ENCODE measurements at places on chromosomes 2 and 18. TPM values are rescaled to one million over a fixed set of nuclear protein-coding genes. Genes with fewer than 3 reads are reported as not detected.

DNA sequence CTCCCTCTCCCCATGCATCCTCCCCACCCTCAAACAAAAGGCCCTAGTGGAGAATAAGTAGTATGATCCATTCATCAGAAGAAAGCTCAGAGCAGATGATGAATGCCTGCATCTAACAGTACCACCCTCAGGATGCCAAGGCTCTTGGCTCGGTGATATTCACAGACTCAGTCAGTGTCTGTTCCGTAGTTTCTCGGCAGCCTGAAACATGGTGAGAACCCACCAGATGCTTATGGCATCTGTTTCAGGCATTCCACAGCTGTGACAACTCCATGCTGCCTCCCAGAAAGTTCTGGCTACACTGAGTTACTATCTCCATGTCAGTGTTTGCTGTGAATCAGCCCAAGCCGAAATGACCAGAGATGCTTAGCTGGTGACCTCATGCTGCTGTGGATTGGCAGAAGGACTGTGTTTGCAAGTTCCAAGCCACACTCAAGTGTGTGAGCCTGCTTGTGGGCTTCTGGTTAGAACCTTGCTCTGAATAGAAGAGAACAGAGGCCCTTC, 83.9 kb downstream of the WDSUB1 start:
- peak; percentile 98 for DNase-seq

DNA sequence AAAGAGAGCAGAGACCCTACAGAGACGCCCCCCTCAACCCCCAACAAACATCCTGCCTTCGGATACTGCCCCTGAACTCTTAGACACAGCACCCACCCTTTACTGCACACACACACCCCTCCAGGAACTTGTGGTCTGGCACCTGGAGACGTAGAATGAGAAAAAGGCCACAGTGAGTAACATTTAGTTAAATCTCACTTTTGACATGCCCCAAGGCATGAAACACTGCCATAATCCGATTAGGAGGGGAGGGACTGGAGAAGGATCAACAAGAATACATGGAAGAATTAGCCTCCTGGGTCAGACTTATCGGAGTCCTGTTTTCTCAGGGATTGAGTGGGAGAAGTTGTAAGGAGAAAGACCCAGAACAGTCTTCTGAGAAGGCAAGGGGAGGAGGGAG, 4.1 kb downstream of the CDK5R2 start:
- no peak for DNase-seq

- DNase-seq = no peak
These were observed 44.3 kb upstream of the ASB1 start for GRCh38 chr2:238382381-238382781.

GRCh38 chr2:119282996-119283511, 59.4 kb downstream of the STEAP3 start:
- DNase-seq = no peak

DNA sequence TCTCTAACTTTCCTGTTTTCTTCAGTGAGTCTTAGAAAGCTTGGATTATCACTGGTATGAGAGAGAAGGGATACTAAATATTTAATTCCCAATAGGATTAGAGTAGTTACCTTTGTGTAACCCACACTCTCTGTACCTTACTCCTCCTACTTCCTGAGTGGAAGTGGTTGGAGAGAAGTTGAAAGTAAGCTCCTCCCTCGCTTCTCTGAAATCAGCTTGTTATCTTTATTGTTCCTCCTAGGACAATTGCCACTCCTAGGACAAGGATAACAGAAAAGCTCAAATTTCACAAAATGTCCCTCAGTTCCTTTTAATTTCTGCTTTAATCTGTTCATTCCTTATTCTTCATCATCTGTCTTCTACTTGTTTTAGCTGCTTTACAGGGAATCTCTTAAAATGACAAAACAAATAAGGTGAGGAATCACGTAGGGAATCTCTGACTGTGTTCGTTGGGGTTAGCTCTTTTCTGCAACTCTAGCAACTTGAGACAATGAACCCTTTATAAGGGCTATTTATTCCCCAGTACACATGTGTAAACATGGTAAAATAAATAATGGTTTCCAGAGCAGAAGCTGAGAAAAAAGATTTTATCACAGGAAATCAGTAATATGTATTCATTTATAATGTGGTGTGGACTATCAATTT, 8.6 kb downstream of the ITPRID2 start:
- no peak for DNase-seq

DNA sequence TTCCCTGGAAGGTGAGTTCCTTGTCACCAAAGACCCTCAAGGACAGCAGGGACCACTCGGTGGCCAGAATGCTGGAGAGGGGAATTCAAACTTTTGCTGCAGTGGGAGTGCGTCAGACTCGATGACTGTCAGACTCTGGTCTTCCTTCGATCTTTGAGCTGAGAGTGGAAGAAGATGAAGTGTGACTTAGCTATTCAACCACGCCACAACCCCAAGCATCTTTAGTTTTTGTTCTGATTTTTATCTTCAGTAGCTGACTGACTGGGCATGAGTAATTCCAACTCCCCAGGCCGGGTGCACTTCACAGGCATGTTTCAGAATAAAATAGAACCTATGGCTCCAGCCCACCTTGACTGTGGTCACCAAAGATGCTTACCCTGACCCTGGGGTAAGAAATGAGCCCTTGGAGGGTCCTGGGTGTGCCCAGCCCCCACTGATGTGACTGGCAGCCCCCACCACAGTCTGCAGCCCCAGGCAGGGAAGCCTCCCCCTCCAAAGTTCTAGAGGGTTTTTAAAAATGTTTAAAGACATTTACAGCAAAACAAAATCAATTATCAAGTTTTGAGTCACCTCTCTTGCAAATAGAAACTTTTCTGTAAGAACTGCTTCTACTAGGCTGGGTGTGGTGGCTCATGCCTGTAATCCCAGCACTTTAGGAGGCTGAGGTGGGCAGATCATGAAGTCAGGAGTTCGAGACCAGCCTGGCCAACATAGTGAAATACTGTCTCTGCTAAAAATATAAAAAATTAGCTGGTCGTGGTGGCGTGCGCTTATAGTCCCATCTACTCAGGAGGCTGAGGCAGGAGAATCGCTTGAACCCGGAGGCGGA, 24.9 kb upstream of the YWHAQ start:
- DNase-seq = peak; percentile 94

DNA sequence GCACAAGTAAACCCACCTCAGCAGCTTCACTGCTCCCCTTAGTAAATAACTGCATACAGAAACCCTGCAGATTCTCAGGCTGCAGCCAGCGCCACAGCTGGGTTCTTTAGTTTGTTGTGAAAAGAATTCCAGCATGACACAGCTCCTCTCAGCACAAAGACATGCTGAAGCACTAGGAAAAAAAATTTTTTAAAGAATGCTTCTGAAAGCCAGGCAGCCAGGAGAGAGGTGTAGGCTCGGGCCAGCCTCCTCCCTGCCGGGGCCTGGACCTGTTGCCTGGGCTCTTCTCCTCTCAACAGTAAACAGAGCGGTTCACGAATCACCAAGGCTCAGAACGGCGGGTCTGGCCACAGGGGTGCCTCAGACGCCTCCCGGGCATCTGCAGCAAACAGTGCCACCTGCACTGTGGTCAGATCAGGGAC, 95.7 kb upstream of the POU3F3 start:
- no peak for DNase-seq

- DNase-seq = no peak
These were observed 297.1 kb downstream of the AGPS start for GRCh38 chr2:177689623-177690022.

DNA sequence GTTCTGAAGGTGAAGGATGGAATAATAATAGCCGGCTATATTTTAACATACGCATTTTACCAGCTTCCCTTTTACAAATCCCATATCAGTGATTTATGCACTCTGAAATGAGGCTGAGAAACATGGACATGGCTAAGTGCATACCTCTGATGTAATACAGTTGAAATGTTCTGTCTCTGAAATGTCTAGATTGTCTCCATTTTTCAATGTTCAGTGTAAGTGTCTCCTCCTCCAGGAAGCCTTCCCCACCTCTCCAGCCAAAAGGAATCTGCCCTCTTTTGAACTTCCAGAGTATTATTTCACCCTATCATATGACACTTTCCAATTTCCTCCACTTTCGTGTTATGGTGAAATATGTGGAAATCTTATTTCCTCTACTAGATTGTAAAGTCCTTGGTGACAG, 29.5 kb upstream of the ME2 start:
- peak; percentile 43 for DNase-seq

GRCh38 chr2:29920631-29921559, 491 bp downstream of the ALK start:
- DNase-seq = peak; percentile 1

- DNase-seq = peak; percentile 52
These were observed 107.1 kb downstream of the POLE4 start for GRCh38 chr2:75065402-75066008.

- peak; percentile 74 for DNase-seq
These were observed 407.3 kb upstream of the LYPD1 start for GRCh38 chr2:133077269-133077822.

DNA sequence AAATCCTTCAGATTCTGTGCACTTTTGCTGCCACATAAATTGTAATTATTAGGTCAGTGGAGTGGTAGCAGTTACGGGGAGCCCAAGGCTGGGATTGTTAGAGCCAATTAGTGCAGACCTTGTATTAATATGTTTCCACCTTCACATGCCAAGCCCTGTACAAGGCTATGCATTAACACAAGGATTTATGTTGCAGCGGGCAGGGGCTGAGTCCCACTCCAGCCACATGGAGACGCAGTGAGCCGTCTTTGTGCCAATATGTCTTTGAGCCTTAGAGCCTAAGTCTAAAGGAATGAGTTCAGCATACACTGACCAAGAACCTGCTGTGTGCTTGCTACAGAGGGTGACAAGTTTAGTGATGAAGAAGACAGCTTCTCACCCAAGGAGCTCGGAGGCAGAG, 238.2 kb downstream of the TSN start:
- DNase-seq = no peak

- no peak for DNase-seq
These were observed 92.5 kb downstream of the SP3 start for GRCh38 chr2:173872714-173873113.

DNA sequence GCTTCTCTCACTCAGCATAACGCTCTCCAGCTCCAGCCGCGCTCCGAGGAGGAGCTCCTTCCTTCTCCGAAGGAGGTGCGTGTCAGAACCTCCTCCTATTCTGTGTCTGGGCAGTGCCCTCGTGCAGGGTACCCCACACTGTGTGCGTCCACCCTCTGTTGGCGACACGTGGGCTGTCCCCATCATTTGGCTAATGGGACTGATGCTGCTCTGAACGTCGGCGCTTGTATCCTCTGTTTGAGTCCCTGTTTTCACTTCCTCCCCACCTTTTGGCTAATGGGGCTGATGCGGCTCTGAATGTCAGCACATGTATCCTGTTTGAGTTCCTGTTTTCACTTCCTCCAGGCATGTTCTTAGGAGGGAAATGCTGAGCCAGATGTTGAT, 22.2 kb downstream of the KCNG2 start:
- no peak for DNase-seq

DNA sequence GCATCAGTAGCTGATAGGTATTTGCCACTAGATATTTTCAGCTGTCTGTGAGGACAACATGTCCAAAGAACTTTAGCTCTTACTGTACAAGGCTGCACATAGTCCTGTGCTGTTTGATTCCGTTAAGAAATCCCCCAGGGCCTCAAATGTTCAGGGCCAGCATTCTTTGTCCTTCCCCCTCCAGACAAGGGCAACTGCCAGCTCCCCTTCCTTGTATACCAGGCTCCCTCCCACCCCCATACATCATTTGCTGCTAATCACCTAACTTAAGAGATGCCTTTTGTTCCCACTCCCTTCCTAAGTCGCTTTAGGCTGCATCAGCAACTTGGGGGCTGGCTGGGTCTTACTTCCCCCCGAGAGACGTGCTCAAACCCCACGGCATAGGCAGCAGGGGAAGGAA, 138.7 kb downstream of the CDH20 start:
- DNase-seq = no peak

DNA sequence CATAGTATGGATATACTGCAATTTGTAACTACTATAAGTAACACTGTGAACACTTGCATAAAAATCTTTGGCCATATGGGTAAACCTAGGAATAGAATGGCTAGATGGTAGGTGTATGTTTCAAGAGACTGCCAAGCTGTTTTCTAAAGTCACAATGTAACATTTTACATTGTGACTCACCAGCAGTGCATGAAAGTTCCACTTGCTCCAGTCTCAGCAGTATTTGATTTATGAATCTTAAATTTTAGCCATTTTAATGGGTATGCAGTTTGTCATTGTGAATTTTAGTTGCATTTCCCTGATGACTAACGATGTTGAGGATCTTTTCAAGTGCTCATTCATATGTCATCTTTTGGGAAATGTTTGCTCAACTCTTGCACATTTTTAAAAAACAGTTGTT, 86.1 kb downstream of the FARSB start:
- peak; percentile 42 for DNase-seq

- DNase-seq = no peak
These were observed 29.8 kb downstream of the COBLL1 start for GRCh38 chr2:164811819-164812218.

GRCh38 chr2:43133336-43133707, 93.1 kb downstream of the ZFP36L2 start:
- DNase-seq = no peak

GRCh38 chr2:232528746-232529460, 2.9 kb downstream of the CHRND start:
- DNase-seq = no peak

GRCh38 chr2:190181123-190181669, 118.7 kb upstream of the MSTN start:
- no peak for DNase-seq

DNA sequence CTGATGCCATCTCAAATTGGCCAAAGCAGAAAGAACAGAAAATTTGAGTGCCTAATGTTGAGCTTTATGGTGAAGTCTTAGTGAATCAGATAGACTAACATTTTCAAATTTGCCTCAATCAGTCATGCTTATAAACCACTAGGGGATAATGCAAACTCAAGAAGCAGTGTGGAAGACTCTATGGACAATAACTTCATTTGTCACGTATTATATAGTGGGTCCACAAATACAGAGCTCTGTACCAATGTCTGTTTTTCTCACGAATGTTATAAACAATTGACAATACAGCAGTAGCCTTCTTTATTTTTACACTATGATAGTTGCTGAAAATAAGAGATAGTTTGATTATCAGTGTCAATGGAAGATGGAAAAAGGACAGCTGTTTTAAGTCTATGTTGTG, 190.8 kb upstream of the SLC8A1 start:
- DNase-seq = no peak

- no peak for DNase-seq
These were observed 23.9 kb downstream of the CFAP65 start for GRCh38 chr2:219017201-219017931.

- no peak for DNase-seq
These were observed 360.0 kb upstream of the GALNT5 start for GRCh38 chr2:156897548-156897947.

GRCh38 chr18:10713409-10713808, 187.6 kb downstream of the NAPG start:
- no peak for DNase-seq

The UGT1A3 gene
- total RNA-seq = not detected

The CCT7 gene
- total RNA-seq = 262 TPM

The KCNF1 gene
- 2.6 TPM for total RNA-seq

The SCN1A gene
- total RNA-seq = 0.50 TPM

The CYP1B1 gene
- 94.1 TPM for total RNA-seq

The RNF152 gene
- total RNA-seq = 24.4 TPM

The IL1R1 gene
- total RNA-seq = 110 TPM

The RND3 gene
- total RNA-seq = 559 TPM

The RAB6D gene
- under 0.01 TPM for total RNA-seq

The ANKRD30BL gene
- not detected for total RNA-seq

The RBFA gene
- total RNA-seq = 22.9 TPM

The ABHD1 gene
- 0.26 TPM for total RNA-seq

The RGPD3 gene
- total RNA-seq = 0.17 TPM
